Activated CD8-positive, alpha-beta T cell treated with anti-CD3 and anti-CD28 coated beads for 36 hours (primary cell): ENCODE measurements at places on chromosomes 6 and 20. TPM values are rescaled to one million over a fixed set of nuclear protein-coding genes. Genes with fewer than 3 reads are reported as not detected.

TRIM31 gene
- not detected for total RNA-seq

SLC17A5 gene
- 5.0 TPM for total RNA-seq

MICB gene
- total RNA-seq = 17.0 TPM

HRH3 gene
- not detected for total RNA-seq

- H3K4me3 ChIP-seq = no peak overlapping the region
- no peaks in the 10 kb centered on the region for H3K36me3 ChIP-seq
- H3K4me1 ChIP-seq = no peaks in the 10 kb centered on the region
- no peak overlapping the region for H3K27ac ChIP-seq
- no peaks in the 10 kb centered on the region for H3K27me3 ChIP-seq
Measured at GRCh38 chr6:24078200-24078599, 47.8 kb upstream of the NRSN1 start.

DNA sequence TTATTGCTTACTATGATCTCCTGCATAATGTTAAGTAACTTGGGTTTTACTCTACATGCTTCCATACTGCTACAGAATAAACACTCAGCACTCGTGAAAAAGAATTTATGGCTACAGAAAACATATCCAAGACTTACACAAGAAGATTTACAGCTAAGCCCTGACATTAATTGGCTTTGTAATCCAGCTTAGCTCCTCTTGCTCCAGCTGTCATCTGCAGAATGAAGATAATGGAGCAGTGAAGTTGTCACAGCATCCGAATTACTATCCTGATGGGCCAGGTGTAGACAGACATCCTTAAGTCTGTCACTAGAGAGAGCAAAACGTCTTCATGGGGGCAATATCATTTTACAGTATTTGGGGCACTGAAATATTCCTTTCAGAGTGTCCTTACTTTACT is 155.3 kb downstream of the PRKN start:
- H3K36me3 ChIP-seq = peaks cover 3% of the 10 kb centered on the region
- no peak for DNase-seq
- H3K4me1 ChIP-seq = no peaks in the 10 kb centered on the region

DNA sequence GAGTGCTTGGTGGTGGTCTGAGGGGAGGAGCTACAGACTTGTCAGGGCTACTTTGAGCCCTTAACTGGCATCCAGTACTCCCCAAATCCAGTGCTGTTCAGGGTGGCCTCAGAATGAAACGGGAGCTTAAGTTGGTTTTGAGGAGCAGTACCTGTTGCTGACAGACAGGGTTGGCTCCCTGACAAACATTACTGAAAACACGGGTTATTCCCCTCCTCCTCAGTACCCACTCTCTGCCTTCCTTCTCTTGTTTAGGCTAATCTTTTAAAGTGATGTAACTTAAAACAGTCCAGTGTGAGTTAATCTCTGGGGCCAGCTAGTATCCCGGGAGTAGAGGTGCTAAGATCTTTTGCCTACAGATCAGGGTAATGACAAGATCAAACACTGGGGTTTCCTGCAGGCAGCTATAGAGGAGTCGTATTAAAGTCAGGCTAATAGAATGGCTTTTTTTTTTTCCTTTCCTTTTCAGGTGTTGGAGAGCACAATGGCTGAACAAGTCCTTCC is 3.7 kb downstream of the TNFAIP3 start:
- H3K27me3 ChIP-seq = no peaks in the 10 kb centered on the region
- peaks cover 34% of the 10 kb centered on the region for H3K4me1 ChIP-seq
- peaks cover 89% of the 10 kb centered on the region for H3K36me3 ChIP-seq
- peak overlapping the region; percentile 98 for H3K4me3 ChIP-seq
- peak overlapping the region; percentile 95 for H3K27ac ChIP-seq
- DNase-seq = peak; percentile 71

- no peak overlapping the region for H3K4me3 ChIP-seq
- no peaks in the 10 kb centered on the region for H3K4me1 ChIP-seq
- DNase-seq = no peak
- H3K27ac ChIP-seq = no peak overlapping the region
Measured at GRCh38 chr20:1587781-1588532, 30.5 kb upstream of the SIRPD start.

DNA sequence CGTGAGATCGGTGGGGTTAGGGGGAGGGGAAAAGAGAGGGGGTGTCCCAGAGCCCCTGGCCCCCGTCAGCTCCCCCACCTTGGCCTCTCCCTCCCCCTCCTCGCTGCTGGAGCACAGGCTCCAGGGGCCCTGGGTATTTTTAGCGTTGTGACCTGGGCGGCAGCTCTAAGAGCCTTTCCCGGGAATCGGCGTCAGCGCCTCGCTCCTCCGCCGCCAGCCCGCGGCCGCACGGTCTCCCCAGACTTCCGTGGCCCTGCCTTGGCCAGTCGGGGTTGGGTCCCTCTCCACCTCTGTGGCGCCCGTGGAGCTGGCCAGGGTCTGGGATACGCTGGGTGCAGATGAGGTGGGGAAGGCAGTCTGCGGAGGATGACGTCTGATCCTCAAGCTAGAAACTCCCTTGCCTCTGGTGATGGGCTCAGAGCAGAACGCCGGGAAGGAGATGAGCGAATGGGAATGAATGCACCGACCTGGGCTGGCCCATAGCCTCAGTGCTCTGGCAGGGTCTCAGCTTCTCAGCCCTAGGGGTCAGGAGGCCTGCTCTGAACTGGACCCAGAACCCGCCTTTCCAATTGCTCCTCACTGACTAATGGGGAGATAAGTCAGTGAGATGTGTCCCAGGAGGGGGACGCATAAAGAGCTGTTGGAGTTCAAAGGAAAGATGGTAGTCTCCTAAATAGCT is 883 bp upstream of the DBNDD2 start:
- peaks cover 21% of the 10 kb centered on the region for H3K4me1 ChIP-seq
- peak overlapping the region; percentile 67 for H3K4me3 ChIP-seq
- DNase-seq = no peak
- H3K27me3 ChIP-seq = peaks cover 4% of the 10 kb centered on the region
- H3K27ac ChIP-seq = peak overlapping the region; percentile 63

GRCh38 chr6:33747823-33748222 is 1.1 kb upstream of the IP6K3 start:
- no peak overlapping the region for H3K4me3 ChIP-seq
- H3K27me3 ChIP-seq = peaks cover 2% of the 10 kb centered on the region
- no peaks in the 10 kb centered on the region for H3K36me3 ChIP-seq
- peaks cover 2% of the 10 kb centered on the region for H3K4me1 ChIP-seq
- H3K27ac ChIP-seq = no peak overlapping the region
- no peak for DNase-seq

GRCh38 chr6:141752677-141753076 is 380.0 kb upstream of the GJE1 start:
- no peak overlapping the region for H3K27ac ChIP-seq
- H3K27me3 ChIP-seq = no peaks in the 10 kb centered on the region
- peaks cover 7% of the 10 kb centered on the region for H3K4me1 ChIP-seq
- no peak for DNase-seq
- no peak overlapping the region for H3K4me3 ChIP-seq

GRCh38 chr6:55953335-55953734 is 77.9 kb upstream of the BMP5 start:
- H3K27me3 ChIP-seq = no peaks in the 10 kb centered on the region
- no peak for DNase-seq
- H3K36me3 ChIP-seq = no peaks in the 10 kb centered on the region
- H3K4me1 ChIP-seq = no peaks in the 10 kb centered on the region
- H3K27ac ChIP-seq = no peak overlapping the region

DNA sequence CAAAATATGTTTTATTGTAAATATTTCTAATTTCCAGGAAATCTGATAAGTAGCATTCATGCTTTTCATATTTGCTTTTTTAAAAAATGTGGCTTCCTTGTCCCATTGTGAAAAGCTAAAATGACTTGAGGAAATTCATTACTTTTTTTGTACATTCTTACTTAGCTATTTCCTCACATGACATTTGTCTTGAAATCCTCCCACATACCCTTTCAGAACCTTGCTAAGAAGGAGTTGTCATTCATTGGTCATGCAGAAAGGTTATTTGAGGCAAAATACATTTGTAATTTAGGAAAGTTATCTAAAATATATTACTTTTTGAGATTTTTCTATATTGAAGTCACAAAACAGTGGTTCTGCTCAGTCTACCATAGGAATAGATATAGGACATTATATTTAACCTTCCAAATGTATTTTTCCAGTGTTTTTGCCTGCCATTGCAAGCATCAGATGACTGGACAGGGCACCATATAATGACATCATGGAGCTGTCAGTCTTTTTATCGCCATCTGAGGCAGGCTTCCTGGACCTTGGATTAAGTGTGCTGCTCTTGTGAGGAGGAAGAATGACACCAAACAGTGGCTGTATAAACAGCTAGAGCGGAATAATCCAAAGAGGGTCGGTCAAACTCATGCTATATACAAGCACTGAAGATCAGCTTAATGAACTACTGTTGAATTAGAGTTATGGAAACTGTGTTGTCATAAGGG is 109.4 kb upstream of the HCRTR2 start:
- no peak overlapping the region for H3K27ac ChIP-seq
- no peaks in the 10 kb centered on the region for H3K4me1 ChIP-seq
- no peaks in the 10 kb centered on the region for H3K27me3 ChIP-seq
- no peak for DNase-seq
- H3K4me3 ChIP-seq = no peak overlapping the region
- no peaks in the 10 kb centered on the region for H3K36me3 ChIP-seq

DNA sequence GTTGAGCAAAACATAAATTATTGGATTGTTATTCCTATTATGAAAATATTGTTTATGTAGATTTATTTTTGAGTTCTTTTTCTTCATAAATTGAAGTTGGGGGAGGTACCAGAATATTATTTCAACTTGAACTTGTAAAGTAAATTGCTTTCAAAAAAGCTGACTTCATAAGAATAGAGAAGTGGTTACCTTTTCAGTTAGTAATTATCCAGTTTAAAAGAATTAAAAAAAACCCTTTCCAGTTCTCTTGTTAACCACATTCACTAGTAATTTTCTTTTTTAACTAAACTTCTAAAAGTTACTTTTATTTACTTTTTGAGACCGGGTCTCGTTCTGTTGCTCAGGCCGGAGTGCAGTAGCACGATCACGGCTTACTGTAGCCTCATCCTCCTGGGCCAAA is 124.3 kb downstream of the CDKAL1 start:
- DNase-seq = no peak
- H3K4me3 ChIP-seq = no peak overlapping the region
- H3K27me3 ChIP-seq = no peaks in the 10 kb centered on the region
- H3K27ac ChIP-seq = no peak overlapping the region
- H3K4me1 ChIP-seq = peaks cover 14% of the 10 kb centered on the region
- H3K36me3 ChIP-seq = peaks cover 15% of the 10 kb centered on the region

DNA sequence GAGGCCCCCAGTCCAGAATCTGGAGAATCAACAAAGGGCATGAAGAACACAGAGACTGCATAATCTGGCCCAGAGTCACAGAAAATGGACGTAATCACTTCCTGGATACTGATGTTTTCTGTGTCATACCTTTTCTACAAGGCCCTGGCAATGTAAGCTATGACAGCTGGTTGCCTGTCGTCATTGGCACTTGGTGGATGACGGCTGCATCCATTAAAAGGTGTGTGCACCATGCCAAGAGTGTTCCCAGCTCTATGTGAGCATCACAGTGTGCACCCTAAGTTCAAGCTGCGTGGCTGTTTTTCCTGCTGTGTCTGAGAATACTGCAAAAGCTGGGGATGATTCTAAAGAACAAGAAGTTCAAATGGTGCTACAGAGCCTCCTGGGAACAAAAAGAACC is 275.2 kb upstream of the CNR1 start:
- H3K27me3 ChIP-seq = peaks cover 3% of the 10 kb centered on the region
- H3K4me3 ChIP-seq = no peak overlapping the region
- DNase-seq = no peak
- no peak overlapping the region for H3K27ac ChIP-seq
- no peaks in the 10 kb centered on the region for H3K36me3 ChIP-seq

- peaks cover 26% of the 10 kb centered on the region for H3K36me3 ChIP-seq
- no peak for DNase-seq
- peaks cover 4% of the 10 kb centered on the region for H3K4me1 ChIP-seq
- no peak overlapping the region for H3K27ac ChIP-seq
- no peaks in the 10 kb centered on the region for H3K27me3 ChIP-seq
Measured at GRCh38 chr6:109738667-109739066, 47.6 kb downstream of the FIG4 start.

DNA sequence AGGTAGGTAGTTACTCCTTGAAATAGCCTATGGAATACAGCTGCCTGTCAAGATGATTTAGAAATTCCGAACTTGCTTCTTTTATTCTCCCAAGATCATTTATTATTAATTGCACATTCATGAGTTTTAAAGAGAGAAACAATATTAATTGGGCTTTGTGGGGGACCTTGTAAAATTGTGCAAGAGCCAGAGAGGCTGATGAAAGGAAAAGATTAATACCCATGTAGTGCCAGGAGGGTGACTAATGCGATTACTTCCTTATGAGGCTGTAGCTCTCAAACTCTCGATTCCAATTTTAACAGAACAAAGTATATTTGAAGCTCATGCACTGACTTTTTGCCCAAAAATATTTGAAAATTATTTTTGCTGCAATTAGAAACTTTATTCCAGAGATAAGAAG is 423.8 kb upstream of the ID4 start:
- H3K27me3 ChIP-seq = no peaks in the 10 kb centered on the region
- no peaks in the 10 kb centered on the region for H3K4me1 ChIP-seq
- H3K27ac ChIP-seq = no peak overlapping the region
- no peak for DNase-seq

- no peak overlapping the region for H3K4me3 ChIP-seq
- peaks cover 22% of the 10 kb centered on the region for H3K27me3 ChIP-seq
- H3K4me1 ChIP-seq = no peaks in the 10 kb centered on the region
- no peak for DNase-seq
Measured at GRCh38 chr6:106413016-106413415, 52.5 kb downstream of the CRYBG1 start.

- H3K27ac ChIP-seq = no peak overlapping the region
- H3K4me3 ChIP-seq = no peak overlapping the region
- DNase-seq = no peak
Measured at GRCh38 chr6:122969999-122970533, 26.0 kb upstream of the CLVS2 start.

- peak overlapping the region; percentile 91 for H3K27ac ChIP-seq
- peak overlapping the region; percentile 69 for H3K4me3 ChIP-seq
- DNase-seq = peak; percentile 82
- no peaks in the 10 kb centered on the region for H3K36me3 ChIP-seq
Measured at GRCh38 chr6:21438237-21438985, 155.1 kb upstream of the SOX4 start.

DNA sequence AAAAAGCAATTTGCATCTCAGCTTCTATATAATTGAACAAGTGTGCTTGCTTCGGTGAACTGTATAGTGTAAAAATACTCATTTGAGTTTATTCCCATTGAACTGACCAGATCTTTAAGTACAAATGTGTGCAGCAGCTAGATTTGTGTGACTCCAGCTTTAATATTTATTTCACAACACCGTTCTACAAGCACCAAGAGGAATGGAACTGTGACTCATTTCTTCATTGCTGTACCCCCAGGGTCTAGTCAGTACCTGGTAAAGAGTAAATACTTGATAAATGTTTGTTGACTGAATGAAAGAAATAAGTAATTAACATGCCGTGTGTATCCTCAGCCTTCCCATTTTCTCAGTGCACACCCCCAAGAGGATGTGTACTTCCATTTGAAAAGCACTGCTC is 464.8 kb downstream of the CBLN4 start:
- DNase-seq = no peak
- no peak overlapping the region for H3K27ac ChIP-seq
- H3K4me1 ChIP-seq = no peaks in the 10 kb centered on the region
- H3K27me3 ChIP-seq = no peaks in the 10 kb centered on the region
